ENCODE measurements at places on chromosomes 2 and 18.
A peak's percentile ranks its signal among the peaks of the same experiment; 100 is the strongest.

- no peak for DNase-seq
Measured at GRCh38 chr2:100145893-100146656, 3.7 kb upstream of the AFF3 start.

DNA sequence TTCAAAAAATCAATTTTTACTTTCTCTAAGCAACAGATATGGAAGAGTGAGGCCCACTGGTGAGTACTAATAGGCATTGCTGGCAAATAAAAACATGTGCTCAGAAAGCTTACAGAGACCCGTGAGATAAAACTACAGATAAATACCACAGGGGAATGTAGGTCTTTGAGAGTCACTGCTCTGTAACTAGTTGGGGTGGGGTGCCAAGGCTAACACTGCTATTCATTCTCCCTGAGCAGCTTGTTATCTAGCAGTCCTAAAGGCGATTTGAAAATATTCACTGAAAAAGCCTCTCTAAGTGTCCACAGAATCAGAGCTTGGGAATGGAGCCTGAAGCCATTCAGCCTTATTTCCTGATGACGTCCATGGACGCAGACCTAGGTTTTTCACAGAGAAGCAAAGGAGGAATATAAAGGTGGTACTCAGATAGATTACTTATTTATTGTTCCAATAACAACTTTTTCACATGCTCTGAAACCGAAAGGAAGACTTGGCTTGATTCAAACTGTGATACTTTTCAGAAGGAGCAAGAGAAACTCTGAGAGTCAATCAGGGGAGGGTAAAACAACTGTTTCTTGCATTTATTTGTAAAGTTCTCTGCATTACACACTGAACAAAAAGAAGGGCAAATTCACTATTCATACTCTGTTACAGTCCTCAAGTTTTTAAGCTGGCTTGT is 188.4 kb downstream of the PPP1R1C start:
- no peak for DNase-seq

DNA sequence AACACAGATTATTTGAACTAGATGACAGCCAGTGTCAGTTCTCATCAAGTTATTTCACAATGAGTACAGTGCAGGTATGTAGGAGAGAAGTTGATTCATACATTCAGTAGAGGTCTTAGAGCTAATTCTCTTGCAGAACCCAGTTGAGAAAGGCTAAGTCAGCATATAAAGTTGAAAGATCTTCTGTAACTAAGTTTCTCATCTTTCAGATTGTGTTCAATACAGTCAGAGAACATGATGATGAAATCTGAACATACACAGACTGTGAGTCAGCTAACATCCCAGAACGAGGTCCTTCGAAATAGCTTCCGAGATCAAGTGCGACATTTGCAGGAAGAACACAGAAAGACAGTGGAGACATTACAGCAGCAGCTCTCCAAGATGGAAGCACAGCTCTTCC is 41.9 kb upstream of the LIMS1 start:
- DNase-seq: no peak

- DNase-seq: no peak
Measured at GRCh38 chr2:37658682-37659081, 12.8 kb downstream of the CDC42EP3 start.

- no peak for DNase-seq
Measured at GRCh38 chr2:11398750-11399437, 54.5 kb upstream of the ROCK2 start.

DNA sequence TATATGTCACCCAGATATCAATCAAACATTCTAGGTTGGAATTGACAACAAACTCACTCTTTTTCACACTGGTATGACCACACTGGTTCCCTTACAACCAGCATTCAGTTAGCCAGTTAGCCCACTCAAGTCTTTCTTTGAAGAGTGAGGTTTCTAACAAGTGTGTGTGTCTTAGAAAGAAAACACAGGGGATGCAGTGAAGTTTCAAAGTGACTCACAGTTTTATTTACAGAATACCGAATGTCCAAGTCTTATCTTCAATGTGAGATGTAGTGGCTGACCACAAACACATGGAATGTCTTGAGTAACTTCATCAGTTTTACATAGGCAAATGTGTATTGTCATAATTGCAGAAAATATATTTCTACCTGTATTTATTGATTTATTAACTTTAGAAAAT is 274.7 kb upstream of the HNMT start:
- no peak for DNase-seq

DNA sequence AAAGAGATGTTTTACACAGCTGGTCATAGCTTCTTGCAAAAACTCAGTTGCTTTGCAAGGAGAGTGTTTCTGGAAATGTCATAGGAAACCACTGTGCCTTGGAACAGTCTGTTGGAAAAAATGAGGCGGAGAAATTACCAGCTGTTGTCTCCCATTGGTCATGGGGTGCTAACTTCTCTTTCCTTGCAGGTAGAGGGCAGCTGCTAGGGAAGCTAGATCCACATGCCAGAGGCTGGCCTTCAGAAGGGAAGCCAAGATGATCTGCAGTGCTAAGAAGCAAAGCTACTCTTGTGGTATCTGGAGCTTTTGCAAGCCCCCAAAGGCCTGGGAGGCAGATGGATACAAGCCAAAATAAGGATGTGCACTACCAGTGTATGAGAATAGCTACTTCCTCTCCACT is 34.8 kb upstream of the LAMA1 start:
- no peak for DNase-seq

- DNase-seq: no peak
Measured at GRCh38 chr2:226403369-226403768, 396.3 kb downstream of the IRS1 start.

DNA sequence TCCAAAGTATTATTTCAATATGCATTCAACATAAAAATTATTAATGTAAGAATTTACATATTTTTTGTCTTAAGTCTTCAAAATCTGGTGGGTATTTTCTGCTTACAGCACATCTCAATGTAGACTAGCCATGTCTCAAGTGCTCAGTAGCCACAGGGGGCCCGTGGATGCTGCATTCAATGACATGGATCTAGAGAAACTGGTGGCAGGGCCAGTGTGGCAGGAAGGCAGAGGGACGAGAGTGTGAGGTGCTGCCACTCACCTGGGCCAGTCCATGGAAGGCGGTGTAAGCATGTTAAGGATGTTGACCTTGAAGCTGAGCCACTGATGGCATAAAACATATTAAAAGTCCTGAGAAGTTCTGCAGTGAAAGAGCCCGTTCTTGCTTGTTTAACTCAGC is 6.2 kb upstream of the LIPG start:
- DNase-seq: no peak

GRCh38 chr2:144471305-144472045 is 48.4 kb downstream of the ZEB2 start:
- DNase-seq: no peak

DNA sequence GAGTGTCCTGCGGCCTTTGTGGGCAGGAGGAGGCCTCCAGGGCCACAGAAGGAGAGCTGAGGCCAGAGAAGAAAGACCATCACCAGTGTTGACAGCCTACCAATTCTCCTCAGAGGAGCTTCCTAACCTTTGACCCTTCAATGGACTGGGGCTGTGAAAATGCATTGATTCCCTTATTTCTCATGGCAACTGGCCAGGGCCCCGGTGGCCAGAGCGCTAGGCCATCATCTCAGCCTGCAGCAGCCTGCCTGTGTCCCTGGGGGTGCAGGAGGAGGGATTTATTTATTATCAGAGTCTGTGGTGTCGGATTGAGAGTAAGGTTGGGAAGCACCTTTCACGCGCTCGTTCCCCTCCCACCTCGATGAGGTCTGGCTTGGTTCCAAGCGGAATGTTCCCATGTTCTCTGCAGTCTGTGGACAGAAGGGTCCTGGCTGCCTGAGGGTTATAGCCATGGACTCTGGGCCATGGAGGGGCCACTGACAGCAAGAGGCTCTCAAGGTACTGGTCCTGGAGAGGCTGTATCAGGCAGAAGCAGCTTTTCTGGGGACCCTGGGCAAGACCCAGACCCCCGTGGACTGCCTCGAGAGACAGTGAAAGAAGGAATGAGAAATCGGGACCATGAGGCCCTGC is 53.8 kb downstream of the CYP27C1 start:
- DNase-seq: no peak

- peak; percentile 18 for DNase-seq
Measured at GRCh38 chr2:26298638-26299393, 47.1 kb upstream of the SELENOI start.

GRCh38 chr2:172965433-172966212 is 110.0 kb upstream of the MAP3K20 start:
- DNase-seq: no peak

- DNase-seq: no peak
Measured at GRCh38 chr18:37160038-37160820, 331.3 kb downstream of the KIAA1328 start.

GRCh38 chr2:111037128-111037527 is 83.6 kb upstream of the BCL2L11 start:
- no peak for DNase-seq

DNA sequence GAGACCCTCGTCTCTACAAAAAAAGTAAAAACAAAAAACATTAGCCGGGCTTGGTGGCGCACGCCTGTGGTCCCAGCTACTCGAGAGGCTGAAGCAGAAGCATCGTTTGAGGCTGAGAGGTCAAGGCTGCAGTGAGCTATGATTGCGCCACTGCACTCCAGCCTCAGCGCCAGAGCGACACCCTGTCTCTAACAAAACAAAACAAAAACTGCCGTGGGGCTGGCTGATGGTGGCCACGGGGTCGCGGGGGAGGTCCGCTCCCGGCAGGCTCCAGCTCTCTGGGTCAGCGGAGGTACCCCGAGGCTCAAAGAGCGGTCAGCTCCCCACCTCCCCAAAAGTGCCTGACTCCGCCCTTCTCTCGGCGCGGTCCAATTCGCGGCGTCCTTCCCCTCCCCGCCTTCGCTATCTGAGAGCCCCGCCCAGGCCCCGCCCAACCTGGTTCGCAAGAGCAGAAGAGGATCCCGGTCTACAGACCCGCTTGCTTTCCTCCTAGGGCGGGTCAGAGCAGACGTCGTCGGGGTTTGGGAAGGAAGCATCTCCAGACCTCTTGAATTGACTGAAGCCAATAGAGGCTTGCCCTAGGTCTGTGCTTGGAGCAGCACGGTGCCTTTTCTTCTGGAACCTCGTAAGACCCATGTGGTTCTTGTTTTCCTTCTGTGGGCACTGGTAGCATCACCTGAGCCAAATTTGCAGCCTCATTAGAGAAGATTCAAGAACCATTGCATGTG is 7.8 kb downstream of the RAX start:
- no peak for DNase-seq

GRCh38 chr18:9638886-9639285 is 24.5 kb upstream of the PPP4R1 start:
- no peak for DNase-seq

GRCh38 chr18:78268226-78268988 is 711.2 kb upstream of the SALL3 start:
- no peak for DNase-seq

DNA sequence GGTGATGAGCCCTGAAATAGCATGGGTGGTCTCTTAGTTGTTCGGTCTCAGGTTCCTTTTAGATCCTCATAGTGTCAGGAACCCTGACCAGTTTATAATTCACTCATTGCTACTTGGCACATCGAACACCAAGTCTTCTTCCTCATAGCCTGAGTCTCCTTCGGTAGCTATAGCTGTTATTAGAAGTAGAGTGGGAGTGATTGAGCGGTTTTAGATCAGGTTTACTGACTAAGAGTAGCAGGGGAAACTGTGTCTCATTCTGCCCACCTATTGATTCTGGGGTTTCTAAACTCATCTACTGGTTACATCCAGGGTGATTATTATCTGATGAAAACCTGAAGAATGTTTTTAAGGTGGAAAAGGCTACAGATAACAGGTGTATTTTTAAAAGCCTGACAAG is 114.6 kb downstream of the SETBP1 start:
- DNase-seq: no peak

- no peak for DNase-seq
Measured at GRCh38 chr2:121650315-121650930, 1.2 kb upstream of the CLASP1 start.

DNA sequence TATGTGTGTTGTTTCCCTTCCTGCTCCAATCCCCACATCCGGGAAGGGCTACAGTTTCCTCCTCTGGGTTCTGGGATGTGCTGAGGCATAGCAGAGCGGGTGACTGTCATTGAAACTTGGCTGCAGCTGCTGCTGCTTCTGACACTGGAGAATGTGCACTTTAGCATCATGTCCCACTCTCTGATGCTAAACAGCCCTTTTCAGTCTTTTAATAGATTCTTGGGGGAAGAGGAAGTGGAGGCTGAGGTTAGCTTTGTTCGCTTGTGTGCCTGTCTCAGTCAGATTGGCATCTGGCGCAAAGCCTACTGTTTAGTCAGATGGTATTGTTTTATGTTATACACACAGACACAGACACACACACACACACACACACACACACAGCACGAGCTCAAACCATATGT is 136.5 kb upstream of the RND3 start:
- no peak for DNase-seq

DNA sequence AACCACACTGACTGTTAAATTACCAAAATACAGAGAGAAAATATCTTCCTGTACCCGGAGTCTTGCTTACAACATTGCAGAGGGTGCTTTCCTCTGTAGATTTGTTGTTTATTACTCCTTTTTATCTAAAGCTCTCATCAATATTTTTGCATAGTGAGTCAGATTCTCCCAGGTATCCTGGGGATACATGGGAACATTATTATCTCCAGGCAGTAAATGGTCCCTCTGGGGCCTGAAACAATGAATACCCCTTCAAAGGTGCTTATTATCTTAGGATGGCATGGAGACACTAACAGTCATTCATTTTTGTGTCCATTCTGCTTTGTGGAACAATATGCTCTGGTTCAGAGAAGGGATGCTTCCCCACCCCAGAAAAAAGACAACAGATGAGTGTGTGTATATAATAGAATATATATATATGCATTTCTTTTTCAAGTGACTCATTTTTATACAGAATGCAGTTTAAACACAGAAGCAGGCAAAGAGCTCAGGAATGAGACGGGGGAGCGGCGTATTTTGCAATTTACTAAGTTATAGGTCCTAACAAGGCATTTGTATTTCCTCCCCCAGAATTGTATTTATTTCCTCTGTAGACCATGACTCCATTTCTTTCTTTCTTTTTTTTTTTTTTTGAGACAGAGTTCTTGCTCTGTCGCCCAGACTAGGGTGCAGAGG is 424.8 kb upstream of the ZEB2 start:
- no peak for DNase-seq

GRCh38 chr18:32552421-32553030 is 81.8 kb upstream of the GAREM1 start:
- peak; percentile 34 for DNase-seq

DNA sequence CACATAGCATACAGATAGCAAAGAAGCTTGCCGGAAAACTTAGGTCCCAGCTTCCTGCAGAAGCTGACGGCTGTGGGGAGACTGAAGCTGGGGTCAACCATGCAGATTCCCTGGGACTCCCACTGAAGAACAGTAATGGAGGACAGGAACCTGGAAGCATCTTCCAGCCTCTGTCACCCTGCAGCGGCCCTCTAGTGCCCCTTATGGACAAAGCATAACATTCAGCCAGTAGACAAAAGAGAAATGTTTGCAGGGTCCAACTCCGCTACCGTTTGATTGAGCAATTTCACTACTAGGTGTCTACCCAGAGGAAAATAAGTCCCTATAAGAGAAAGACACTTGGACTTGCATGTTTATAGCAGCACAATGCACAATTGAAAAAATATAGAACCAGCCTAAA is 460.6 kb downstream of the CNTNAP5 start:
- DNase-seq: no peak
